ENCODE measurements at places on chromosomes 3 and 15.

GRCh38 chr15:79168922-79169456, 78.4 kb upstream of the RASGRF1 start:
- no peak for DNase-seq

- no peak for DNase-seq
Measured at GRCh38 chr15:95843241-95843910, 487.1 kb upstream of the NR2F2 start.

GRCh38 chr3:154307363-154307762, 16.9 kb downstream of the DHX36 start:
- DNase-seq = no peak

- no peak for DNase-seq
Measured at GRCh38 chr15:60426870-60427508, 29.2 kb upstream of the ANXA2 start.

- no peak for DNase-seq
Measured at GRCh38 chr3:194471863-194472262, 14.9 kb downstream of the ATP13A3 start.

DNA sequence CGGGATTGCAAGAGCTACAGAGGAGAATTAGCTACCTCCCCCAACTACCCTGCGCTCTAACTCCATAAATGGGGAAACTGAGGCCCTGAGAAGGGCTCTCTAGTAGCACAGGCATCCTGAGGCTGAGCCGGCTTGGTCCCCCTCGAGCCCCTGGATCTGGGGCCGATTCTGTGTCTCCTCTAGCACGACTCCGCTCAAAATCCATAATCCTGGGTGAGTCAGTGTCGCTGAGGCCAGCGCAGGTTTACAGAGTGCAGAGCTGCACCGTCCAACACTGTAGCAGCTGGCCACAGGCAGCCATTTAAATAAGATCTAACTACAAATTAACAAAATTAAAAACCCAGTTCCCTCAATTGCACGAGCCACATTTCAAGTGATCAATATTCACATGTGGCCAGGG, 10.8 kb downstream of the GATA2 start:
- DNase-seq = no peak

- DNase-seq = no peak
Measured at GRCh38 chr15:59199626-59200465, 6.8 kb upstream of the LDHAL6B start.
